ENCODE measurements at places on chromosomes 3 and 15.

DNA sequence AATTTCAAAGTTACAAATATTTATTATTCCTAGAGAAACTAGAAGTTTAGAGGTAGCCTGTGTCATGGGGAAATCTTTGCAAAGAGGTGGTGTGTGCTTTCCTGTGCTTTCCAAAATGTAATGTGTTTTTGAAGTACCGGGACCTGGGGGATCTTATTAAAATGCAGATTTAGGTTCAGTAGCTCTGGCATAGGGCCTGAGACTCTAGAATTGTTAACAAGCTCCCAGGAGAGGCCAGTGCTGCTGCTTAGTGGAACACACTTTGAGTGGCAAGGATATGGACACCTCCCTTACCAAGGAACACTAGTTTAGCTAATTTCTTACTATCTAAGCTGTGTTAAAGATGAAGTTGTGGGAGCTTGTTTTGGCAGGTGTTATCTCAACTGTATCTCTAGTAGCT, 428.9 kb downstream of the VGLL3 start:
- no peak for DNase-seq

GRCh38 chr3:170765419-170766078, 104.4 kb downstream of the RPL22L1 start:
- no peak for DNase-seq

DNA sequence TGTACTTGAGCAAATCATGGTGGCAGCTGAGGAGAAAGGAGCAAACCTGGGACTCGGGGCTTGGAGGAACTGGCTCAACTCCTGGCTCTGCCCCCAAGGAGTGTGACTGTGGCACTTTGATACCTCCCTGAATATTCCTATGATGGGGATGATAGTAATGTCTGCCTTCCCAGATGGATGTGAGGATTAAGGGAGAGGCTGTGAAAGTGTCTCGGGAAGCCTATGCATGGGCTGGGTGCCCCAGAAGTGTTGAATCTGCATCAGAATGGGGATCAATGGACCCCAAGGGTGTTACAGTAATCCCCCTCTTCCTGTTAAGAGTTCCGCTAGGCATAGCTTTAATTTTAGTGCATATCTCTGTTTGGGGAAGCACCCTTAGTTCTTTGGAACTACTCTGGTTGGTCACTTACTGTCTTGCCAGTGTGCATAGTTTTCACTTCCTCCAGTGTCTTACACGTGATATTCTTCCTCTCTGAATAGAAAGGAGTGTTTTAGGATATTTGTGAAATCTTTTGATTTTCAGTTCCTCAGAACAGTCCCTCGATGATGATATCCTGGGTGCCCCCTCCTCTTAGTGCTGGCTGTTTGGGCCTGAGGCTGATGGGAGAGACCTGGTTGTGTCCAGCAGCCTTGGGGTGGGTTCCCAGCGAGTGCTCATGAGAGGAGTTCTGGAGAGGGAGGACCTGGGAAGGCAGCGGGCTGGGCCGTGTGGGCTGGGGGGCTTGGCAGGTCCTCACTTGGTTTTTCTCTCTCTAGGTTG, 97.5 kb downstream of the CHDH start:
- DNase-seq: no peak

GRCh38 chr3:56061279-56061626, 407.0 kb downstream of the ERC2 start:
- no peak for DNase-seq

- DNase-seq: no peak
Measured at GRCh38 chr3:111570404-111571030, 24.6 kb downstream of the ZBED2 start.

DNA sequence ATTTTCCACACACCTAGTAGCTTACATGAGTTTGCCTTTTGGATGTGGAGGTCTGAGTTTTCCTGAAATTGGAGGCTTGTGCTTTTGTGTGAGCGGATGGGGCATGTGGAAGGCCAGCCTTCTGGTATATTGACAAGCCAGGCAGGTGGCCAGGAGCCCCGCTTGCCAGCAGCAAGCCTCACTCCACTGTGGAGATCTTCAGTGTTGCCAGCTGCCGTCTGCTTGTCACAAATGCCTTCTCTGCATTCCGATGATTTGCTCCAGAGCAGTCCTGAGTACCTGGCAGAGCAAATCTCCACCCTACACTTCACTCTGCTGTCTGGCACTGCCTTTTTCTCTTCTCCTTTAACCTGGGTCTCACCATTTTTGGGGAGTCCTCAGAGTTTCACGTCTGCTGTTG, 29.1 kb upstream of the CHST2 start:
- no peak for DNase-seq

- DNase-seq: peak; percentile 75
Measured at GRCh38 chr15:92958105-92958504, 58.0 kb downstream of the CHD2 start.

GRCh38 chr3:184029443-184029842, 2.1 kb upstream of the HTR3D start:
- no peak for DNase-seq

- no peak for DNase-seq
Measured at GRCh38 chr15:34514251-34514670, 69.2 kb downstream of the GOLGA8B start.

DNA sequence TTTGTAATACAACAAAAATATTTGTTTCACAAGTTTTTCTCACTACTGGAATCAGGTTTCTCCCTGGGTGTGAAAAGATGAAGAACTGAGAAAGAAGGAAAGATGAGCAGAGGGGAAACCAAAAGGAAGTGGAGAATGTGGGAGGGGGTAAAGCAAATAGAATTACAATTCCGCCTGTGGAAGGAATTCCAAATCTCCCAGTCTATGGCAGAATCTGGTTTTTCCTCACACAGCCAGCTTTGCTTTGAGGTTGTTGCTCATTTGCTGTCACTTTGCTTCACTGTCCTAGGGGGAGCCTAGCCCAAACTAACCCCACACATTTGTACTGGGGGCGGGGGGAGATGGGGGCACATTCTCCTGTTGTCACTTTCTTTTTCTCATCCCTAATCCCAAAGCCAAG, 43.9 kb downstream of the RPL22L1 start:
- DNase-seq: no peak

DNA sequence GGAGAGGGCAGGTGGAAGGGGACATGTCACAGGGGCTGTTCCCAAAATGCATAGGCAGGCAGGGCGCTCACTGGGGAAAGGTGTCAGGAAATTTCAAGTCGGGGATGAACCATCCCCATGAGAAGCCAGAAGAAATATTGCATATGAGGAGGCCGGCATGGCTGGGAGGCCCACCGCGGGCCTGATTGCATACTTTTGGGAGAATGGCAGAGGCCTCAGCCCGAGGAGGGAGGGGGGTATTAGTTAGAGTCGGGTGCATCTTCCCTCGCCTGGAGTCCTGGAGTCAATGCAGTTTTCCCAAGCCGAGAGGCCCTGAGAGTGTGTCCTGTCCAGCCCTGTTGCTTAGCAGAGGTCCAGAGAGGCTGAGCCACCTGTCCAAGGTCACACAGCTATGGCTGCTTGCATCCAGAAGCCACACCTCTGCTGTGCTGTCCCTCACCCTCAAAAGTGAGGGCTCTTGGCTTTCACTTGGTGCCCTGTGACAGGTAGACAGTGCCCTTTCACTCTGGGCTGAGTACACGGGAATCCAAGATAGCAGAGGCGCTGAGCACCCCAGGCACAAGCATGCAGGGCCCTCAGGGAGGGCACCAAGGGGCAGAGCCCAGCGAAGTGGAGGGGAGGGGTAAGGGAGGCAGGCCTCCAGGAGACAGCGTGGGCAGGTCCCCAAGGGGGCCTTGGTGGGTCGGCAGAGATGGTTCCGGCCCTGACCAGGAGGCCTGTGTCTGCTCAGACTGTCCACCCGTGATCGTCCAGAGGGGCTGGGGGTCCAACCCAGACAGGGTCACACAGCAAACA, 48.5 kb downstream of the GRIP2 start:
- no peak for DNase-seq

DNA sequence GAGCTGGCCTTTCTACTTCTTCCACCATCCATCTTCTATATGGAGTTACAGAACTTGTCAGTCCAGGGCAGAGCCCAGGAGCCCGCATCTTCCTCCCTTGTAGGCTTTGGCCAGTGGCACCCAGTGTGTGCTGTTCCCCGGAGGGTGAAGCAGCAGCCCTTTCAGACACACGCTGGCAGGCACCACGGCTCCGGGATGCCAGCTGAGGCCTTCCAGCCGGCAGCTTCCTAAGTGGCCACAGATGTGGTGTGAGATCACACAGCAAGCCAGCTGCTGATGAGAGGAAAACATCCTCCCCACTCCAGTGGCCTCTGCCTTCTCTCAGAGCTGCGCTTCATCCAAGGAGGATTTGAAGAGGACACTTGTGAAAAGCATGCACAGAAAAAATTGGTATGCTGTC, 24.1 kb downstream of the CRABP1 start:
- no peak for DNase-seq

GRCh38 chr3:57752307-57752706, 3.8 kb upstream of the SLMAP start:
- DNase-seq: no peak

DNA sequence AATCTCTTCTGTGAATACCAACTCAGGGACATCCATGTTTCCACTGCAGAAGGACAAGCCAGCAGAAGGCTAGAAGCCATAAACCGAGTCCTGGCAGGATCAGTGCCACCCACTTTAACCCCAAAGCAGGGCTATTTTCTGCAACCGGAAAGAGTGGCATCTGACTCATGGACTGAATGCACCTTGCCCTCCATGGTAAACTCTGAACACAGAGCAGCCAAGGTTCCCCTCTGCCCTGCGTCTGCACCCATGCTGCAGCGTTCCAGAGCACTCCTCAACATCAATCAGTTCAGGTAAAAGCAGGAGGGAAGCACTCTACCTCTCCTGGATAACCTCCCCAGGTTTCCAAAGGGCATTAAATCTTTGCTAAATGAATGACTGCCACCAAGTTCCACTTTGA, 801 bp upstream of the NGRN start:
- DNase-seq: peak; percentile 73

- DNase-seq: peak; percentile 93
Measured at GRCh38 chr3:129160891-129161859, at the start of gene ISY1. ISY1 (minus strand) TSS chr3:129161063; CDS start chr3:129160975, 88 bp downstream.

- DNase-seq: peak; percentile 31
Measured at GRCh38 chr15:59814409-59814808, 125.3 kb upstream of the BNIP2 start.

DNA sequence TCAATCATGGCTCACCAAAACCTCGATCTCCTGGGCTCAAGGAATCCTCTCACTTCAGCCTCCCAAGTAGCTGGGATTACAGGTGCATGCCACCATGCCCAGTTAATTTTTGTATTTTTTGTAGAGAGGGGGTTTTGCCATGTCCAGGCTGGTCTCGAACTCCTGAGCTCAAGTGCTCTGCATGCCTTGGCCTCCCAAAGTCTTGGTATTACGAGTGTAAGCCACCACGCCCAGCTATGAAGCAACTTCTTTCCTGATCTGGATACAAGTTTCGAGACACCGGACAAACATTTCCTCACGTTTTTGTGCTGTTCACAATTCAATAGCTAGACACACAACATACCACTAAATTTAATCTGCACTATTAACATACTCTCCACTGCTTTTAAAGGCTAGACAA, 3.4 kb upstream of the SYNM start:
- DNase-seq: no peak

DNA sequence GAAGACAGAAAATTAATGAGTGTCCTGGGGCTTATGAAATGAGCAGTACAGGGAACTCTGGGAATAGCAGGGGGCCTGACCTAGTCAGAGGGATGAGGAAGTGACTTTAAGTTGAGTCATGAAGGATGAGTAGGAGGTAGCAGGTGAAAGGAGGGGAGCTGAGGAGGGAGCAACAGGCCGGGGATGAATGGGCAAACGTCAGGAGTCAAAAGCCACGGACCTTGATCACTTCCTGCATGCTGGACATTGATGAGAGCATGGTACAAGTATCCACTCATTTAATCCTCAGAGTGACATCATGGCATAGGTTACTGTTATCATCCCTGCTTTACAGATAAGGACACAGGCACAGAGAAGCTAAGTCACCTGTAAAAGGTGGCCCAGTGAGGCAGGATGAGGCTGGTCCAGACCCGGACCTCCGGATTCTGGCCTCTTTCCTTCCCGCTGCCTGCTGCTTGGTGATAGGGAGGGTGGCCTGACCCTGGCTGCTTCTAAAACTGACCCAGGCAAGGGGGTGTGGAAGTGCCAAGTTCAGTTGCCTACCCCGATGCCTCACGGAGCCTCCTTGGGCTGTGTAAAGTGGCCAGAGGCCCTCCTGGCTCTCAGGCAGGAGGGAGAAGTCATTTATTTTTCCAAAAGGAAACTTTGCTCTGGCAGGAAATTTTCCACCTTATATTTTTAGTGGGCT, 7.6 kb downstream of the CORO2B start:
- DNase-seq: peak; percentile 57

- no peak for DNase-seq
Measured at GRCh38 chr3:154598166-154598565, 168.2 kb upstream of the GPR149 start.

DNA sequence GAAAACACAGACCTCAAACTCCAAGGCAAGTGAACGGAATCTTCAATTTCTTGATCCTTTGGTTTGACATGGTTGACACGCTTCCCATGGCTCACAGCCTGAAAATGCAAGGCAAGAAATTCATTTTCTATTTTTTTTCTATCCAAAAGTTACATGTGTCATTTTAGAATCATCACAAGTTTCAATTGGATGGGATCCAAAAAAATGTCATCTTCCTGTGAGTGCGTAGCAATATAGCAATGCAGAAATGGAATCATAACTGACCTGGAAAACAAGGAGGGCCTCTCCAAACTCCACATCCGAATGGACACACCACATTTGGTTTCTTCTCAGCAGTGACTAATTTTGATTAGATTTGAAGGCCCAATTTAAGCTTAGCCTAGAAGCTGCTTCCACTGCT, 175.8 kb upstream of the ATP11B start:
- no peak for DNase-seq

- no peak for DNase-seq
Measured at GRCh38 chr15:65085207-65085753, 8.7 kb downstream of the KBTBD13 start.

DNA sequence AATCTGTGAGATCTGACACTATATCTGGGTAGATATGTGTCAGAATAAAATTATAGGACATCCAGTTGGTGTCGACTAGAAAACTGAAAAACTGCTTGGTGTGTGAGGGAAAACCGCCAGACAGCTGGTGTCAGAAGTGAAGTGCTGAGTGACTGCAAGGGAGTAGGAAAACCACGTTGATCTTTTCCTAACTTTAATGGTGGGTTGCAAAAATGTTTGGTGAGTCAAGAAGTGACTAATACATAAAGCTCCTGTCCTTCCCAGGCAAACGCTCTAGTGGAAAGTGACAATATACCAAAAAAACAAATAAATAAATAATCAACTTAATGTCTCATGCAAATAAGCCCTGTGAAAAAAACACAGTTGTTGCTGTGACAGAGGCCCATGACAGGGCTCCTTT, 7.3 kb upstream of the CD96 start:
- DNase-seq: no peak

DNA sequence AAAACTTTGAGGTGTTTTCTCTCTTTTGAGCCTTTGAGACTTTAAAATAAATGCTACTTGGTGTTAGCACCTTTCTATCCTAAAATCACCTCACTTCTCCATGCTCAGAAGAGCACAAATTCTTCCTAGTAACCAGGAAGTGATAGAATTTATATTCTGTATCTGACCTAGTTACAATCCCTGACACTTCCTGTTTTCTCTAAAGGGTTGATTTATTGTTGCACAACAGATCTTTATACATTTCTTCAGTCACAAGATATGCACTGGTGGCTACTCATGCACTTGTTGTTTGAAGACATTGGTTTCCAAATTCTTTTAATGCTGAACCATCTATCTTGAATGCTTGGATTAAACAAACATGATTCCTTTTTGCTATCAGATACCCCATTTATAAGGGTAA, 47.2 kb upstream of the CNTN3 start:
- DNase-seq: no peak

GRCh38 chr3:55569033-55569599, 82.0 kb upstream of the WNT5A start:
- no peak for DNase-seq

All from activated CD4-positive, alpha-beta memory T cell treated with anti-CD3 and anti-CD28 coated beads for 36 hours (primary cell).